B cell (primary cell): ENCODE measurements at places on chromosomes 2 and 18.

DNA sequence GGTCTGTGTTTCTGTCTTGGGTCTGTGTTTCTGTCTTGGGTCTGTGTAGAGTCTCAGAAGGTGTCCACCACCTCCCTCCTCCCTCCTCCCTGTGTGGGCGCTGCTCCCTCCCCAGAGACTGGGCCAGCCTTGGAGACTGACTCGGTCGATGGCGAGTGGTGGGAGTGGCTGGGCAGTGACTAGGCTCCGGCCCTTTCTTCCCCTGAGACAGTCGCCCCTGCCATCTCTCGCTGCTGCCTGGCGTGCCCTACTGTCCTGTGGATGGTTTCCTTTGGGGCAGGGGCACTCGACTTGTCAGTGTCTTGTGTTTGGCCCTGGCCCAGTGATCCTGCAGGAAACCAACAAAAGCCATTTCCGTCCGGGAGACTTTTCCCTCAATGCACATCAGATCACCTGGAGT, 215.8 kb downstream of the NDUFA10 start:
- DNase-seq: no peak

DNA sequence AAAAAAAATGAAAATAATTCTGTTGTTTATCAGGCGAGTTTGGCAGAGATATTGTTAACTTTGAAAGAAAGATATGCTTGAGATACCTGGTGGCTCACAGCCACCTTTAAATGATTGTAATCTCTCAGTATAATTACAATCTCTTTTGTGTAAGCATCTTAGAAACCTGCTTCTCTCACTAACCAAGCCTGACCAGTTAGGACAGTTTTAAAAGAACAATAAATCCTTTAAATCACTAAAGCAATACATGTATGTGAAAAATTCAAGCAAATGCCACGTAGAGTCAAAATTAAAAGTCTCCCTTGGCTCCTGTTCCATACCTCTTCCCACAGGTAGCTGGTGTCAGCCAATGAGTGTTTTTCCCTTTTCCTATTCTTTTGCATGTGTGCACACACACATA, 15.7 kb upstream of the SGPP2 start:
- no peak for DNase-seq

GRCh38 chr2:183493040-183493439, 368.8 kb downstream of the NUP35 start:
- no peak for DNase-seq

GRCh38 chr2:113248997-113249770, 29.5 kb downstream of the PAX8 start:
- DNase-seq: peak; percentile 84

GRCh38 chr2:178514664-178515063, 34.4 kb downstream of the PLEKHA3 start:
- no peak for DNase-seq

- DNase-seq: no peak
Observed at GRCh38 chr2:96113367-96113677, 3.0 kb downstream of the ADRA2B start.
